Astrocyte (in vitro differentiated cells and primary cell): ENCODE measurements at places on chromosomes 5 and 9.

- DNase-seq: peak; percentile 49
Measured at GRCh38 chr9:69178583-69179011, 4.5 kb downstream of the TJP2 start.

- DNase-seq: peak; percentile 93
Measured at GRCh38 chr9:105205787-105206495, 38.5 kb upstream of the SLC44A1 start.

GRCh38 chr9:27528886-27529315 lies 713 bp downstream of the MOB3B start:
- DNase-seq: peak; percentile 2

- DNase-seq: no peak
Measured at GRCh38 chr5:59354811-59355210, 538.7 kb downstream of the PDE4D start.

DNA sequence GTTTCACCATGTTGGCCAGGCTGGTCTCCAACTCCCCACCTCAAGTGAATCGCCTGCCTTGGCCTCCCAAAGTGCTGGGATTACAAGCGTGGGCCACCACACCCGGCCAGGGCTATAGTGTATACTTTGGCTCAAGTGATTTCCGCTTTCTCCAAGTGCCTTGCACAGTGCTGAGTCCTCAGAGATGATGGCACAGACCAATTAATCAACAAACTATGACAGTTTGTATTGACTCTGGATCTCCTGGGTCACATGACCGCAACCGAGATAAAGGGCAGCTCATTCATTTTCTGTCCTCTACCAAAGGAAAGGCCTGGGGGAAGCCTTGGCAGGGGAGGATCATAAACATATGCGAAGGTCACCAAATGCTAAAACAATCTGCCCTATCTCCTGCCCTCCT lies 11.4 kb upstream of the LARP1 start:
- no peak for DNase-seq

- DNase-seq: no peak
Measured at GRCh38 chr9:130977811-130978221, 31.2 kb upstream of the LAMC3 start.

GRCh38 chr5:11322133-11322532 lies 561.1 kb upstream of the DAP start:
- DNase-seq: peak; percentile 22

DNA sequence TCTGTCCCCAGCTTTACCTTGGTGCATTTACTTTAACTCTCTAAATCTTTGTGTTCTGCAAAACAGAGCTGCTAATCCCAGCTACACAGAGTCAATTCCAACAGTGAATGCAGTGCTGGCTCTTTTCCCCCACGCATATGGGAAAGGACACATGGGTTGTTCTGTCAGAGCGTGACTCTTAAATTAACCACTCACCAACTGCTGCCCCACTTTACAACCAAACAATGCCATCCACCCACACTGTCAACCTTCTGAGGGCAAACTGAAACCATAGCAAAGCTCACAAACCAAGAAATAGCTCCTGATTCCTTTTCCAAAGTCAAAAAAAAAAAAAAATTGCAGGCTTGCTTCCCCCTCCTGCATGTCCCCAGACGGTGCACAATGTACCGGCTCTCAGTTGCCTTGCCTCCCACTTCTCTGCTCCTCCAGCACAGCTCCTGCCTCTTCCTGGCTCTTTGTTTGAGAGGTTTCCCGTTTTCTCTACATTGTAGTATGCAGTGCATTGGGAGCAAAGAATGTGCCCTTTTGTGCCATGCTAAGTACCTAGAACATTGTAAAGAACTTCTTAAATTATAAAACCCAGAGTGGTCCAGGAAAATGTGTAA lies 151.5 kb upstream of the DAPK1 start:
- no peak for DNase-seq

GRCh38 chr5:34499001-34499734 lies 157.0 kb upstream of the RAI14 start:
- peak; percentile 83 for DNase-seq

GRCh38 chr5:93579692-93580062 lies 1.3 kb downstream of the NR2F1-AS1 start:
- DNase-seq: no peak

DNA sequence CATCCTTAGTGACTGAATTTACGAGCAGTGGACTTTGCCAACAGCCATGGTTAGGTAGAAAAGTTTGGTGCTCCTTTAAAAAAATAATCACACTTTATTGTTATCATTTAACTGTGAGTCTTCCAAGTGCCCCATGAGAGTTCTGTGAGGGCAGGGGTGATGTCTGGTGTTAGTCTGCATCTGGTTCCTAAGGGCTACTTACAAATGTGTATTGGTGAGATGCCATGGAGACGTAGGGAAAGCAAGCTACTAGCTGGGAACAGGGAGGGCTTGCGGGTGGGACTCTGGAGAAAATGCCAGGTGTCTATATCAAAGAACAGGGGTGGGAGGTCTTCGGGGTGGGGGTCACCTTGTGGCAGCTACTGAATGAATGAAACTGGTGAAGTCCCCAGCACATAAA lies 47.1 kb upstream of the EBF1 start:
- DNase-seq: no peak

- no peak for DNase-seq
Measured at GRCh38 chr9:126533926-126534310, 79.8 kb upstream of the LMX1B start.

DNA sequence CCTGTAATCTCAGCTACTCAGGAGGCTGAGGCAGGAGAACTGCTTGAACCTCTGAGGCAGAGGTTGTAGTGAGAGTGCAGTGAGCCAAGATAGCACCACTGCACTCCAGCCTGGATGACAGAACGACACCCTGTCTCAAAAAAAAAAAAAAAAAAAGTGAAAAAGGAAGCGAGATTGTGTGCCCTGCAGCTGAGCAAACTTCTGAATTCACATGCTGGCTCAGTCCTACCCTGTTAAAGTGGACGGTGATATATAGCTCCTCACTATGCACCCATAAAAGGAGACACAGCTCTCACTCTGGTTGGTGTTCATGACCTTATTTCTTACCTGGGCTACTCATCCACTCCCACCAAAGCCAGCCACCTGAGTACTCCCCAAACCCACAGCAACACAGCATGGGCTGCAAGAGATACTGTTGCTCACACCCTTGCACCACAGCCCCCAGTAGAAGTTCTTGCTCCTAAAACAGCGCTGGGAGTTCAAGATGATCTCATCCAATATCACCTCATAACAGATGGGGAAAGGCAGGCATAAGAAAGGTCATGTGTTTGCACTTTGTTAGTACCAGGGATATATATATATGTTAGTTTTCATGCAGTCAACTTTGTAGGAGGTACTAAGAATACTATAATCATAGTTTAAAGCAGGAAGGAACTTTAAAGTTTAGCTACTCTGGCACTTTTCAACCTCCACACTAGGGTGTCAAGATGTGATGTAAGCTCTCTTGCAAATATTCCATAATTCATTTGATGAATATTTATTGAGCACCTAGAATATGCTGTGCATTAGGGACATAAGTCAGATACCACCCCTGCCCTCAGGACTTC lies 4.0 kb downstream of the TTLL11 start:
- no peak for DNase-seq

DNA sequence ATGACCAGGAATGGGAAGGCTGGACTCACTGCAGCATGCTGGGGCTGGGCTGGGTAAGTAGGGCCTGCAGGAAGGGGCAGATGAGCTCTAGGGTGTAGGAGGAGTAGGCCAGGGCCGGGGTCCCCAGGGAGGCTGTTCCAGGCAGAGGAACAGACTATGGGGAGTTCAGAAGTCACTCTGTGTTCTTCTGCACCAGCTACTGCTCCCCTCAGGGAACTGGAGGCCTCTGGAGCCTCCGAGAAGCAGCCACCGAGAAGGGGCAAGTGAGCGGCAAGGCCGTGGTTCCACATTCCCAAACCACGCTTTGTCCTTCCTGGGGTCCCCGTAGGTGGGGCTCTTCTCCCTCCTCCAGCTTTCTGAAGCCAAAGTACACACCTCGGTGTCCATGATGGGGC lies 8.4 kb upstream of the SLC2A6 start:
- DNase-seq: no peak

DNA sequence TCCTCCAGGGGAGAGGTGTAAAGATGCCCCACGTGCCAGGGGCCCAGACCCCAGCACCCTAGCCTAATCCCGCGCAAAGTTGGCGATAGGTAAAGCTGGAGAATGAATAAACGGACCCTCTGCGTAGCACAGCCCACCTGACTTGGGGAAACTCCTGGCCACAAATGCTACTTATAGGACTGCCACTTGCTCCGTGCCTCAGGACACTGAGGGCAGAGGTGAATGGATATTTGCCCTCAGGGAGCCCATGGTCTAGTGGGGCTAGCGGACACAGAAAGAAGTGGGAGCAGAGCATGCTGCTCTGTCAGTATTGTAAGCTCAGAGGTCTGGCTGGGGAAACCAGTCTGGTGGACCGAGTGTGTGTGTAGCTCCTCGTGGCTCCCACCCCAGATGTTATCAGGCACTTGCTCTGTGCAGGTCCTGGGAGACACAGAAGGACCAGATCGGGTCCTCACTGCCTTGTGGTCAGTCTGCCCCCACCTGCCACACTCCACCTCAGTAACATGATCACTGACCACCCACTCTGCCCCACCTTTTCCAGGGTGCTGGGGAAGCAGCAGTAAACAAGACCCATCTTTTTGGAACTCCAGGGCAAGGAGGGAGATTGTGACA lies 841 bp downstream of the GRK6 start:
- DNase-seq: no peak

DNA sequence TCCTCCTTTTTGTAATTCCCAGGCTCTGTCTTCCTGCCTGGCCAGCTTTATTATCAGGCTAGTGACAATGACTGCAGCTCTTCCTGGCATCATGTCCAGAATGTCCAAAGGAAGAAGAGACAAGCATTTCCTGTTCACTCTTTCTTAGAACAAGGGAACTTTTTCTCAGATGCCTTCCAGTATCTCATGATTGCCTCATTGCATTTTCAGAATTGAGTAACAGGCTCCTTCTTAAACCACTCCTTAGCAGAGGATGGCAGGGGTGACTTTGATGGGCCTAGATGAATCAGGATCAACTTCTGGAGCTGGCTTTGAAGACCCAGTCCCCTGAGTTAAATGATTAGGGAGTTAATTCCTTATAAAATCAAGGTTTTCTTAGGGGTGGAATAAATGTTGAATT lies 92.9 kb upstream of the RASGRF2 start:
- no peak for DNase-seq

GRCh38 chr9:34133436-34133949 lies 7.0 kb upstream of the DCAF12 start:
- no peak for DNase-seq

GRCh38 chr9:108311745-108312144 lies 544.0 kb downstream of the ACTL7B start:
- no peak for DNase-seq

GRCh38 chr5:57004800-57005199 lies 52.9 kb upstream of the MIER3 start:
- no peak for DNase-seq

DNA sequence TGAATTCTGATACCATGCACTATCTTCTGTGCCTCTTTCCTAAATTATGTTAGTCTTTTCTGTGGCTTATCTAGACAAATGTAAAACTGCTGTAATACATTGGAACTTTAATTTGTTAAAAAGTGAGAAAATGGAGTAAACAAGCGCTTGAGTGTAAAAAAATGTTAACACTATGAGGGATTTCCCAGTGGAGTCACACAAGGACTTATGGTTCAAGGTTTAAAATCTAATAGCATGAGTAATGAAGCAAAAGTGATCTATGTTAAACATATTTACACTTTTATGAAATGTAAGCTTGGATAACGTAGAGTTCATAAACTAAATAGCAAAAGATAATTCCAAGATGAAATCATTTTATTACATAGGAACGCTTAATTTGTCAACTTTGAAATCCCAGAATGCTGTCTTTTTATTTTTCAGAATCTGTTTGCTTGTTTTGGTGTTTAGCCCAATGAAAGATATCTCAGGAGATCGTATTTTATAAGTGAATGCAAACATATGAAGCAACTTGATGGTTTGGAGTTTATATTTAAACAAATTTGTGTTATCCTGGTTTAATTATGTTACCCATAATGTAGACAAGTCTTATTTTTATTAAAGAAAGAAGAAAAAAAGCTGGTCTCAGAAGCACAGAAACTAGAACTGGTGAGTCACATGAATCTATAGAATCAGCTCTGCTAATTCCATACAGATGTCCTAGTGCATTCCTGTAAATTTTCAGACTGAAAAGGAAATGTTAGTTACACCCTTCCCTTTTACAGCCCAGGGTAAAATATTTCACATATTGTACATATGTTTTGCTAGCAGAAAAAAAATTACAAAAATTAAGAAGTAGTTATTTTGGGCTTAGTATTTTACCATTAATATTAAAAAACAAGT lies 34.2 kb upstream of the FBN2 start:
- DNase-seq: peak; percentile 18

- peak; percentile 22 for DNase-seq
Measured at GRCh38 chr9:129610473-129611306, 10.2 kb downstream of the C9orf50 start.

DNA sequence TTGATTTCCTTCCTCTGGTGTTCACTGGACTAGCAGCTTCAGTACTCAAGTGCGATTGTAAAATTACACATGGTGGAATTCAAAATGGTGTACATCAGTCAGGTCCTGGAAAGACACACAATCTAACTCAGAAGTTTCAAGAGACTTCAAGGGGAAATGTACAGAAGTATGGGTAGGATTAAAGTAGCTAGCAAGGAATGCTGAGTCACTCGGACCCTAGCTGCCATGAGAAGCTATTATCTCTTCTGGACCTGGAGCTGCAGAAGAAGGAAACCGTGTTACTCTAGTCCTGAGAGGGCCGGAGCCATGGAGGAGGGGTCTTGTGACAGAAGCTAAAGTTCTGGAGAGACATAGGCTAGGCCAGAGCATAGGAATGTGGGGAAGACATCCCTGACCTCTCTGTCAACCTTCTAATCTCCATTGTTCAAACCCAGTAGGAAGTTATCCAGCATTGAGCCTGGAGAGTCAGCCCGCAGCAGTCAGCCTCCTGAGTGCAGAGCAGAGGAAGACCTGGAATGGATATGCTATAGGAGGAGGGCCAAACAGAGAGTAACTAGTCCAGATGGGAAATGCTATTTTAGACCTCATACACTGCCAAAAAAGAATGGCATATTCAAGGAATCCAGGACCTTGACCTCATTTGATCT lies 84.3 kb downstream of the GHR start:
- no peak for DNase-seq

GRCh38 chr5:149228618-149229297 lies 42.9 kb upstream of the AFAP1L1 start:
- peak; percentile 74 for DNase-seq
